CD4-positive, alpha-beta memory T cell (primary cell): ENCODE measurements at places on chromosomes 4 and X. TPM values are rescaled to one million over a fixed set of nuclear protein-coding genes. Genes with fewer than 3 reads are reported as not detected.

CENPI gene
- polyA plus RNA-seq = not detected

ZGRF1 gene
- polyA plus RNA-seq = 1.4 TPM

PAPSS1 gene
- 38.6 TPM for polyA plus RNA-seq

TMPRSS11D gene
- not detected for polyA plus RNA-seq

RNF212 gene
- polyA plus RNA-seq = 4.2 TPM

TACR3 gene
- not detected for polyA plus RNA-seq

CPLX1 gene
- not detected for polyA plus RNA-seq

TRPC5OS gene
- not detected for polyA plus RNA-seq

STBD1 gene
- 1.2 TPM for polyA plus RNA-seq

MGAT4D gene
- not detected for polyA plus RNA-seq

RAB41 gene
- not detected for polyA plus RNA-seq

STAG2 gene
- 57.4 TPM for polyA plus RNA-seq

TMEM271 gene
- polyA plus RNA-seq = not detected

LGI2 gene
- polyA plus RNA-seq = not detected

TBX22 gene
- polyA plus RNA-seq = not detected
